ENCODE measurements at places on chromosomes 7 and 10.
A peak's percentile ranks its signal among the peaks of the same experiment; 100 is the strongest.

DNA sequence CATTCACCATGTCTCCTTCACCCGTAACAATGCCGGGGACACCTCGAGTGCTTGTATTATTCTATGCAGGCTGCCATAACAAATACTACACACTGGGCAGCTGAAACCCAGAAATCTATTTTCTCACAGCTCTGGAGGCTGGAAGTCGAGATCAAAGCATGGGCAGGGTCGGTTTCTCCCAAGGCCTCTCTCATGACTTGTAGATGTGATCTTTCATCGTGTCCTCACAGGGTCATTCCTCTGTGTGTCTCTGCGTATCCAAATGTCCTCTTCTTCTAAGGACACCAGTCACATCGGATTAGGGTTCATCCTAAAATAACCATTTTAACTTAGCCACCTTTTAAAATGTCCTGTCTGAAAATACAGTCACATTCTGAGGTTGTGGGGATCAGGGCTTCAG lies 303.5 kb downstream of the KLF6 start:
- no peak for DNase-seq

- DNase-seq: no peak
These were observed 27.6 kb downstream of the MKI67 start for GRCh38 chr10:128098631-128099030.

DNA sequence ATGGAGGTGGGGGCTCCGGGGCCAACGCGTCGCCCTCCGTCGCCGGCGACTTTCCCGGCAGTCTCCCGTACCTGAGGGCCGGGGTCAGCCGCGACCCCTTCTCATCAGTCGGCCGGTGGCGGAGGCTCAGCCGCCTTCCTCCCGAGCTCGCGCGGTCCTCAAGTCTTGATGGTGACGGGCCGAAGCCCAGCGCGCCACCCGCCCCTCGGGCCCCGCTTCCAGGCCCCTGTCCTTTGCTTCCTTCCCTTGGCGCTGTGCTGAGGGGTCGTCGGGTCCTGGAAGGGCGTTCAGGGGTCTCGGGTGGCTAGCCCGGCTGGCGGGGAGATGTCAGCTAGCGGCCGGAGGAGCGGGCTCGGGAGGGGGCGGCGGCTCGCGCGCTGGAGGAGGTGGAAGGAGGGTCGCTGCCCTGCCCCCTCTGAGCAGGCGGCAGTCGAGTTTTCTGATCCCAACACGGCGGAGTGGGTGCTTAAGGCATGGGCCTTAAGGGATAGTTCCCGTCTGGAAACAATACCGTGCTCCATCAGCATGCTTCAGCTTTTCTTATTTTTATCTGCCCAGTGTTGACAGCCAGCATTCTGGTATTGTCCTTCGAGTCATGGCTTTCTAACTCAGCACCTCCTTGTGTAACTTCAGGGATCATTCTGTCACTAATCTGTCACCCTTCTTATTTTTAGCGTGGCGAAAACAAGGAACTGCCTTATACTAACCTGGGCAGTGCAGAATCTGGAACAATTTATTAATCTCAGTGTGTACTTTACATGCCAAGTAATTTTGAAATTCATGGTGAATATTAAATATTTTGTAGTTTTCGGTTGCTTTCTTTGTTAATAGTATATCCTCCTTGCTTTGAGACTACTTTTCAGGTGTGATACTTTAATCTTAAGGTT lies 748 bp downstream of the PHTF2 start:
- peak; percentile 43 for DNase-seq

- DNase-seq: no peak
These were observed 41.6 kb downstream of the BICC1 start for GRCh38 chr10:58554316-58554715.

DNA sequence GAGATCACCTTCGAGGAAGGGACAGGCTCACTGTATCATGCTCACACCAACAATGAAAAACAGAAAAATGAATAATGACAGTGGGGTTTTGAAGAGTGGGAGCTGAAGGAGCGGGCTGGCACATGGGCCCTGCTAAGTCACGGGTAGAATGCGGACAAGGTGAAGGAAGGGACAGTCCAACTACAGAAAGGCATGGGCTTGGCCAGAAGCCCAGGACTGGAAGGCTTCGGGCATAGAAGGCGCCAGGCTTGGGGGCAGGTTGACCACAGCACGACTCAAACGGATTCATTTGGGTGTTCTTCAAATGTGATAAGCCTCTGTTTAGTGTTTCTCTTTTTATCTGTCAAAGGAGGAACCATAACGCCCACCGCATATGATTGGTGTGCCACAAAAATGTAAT lies 509.5 kb downstream of the CCSER2 start:
- no peak for DNase-seq

GRCh38 chr10:2680821-2681220 lies 386.5 kb upstream of the PFKP start:
- no peak for DNase-seq

DNA sequence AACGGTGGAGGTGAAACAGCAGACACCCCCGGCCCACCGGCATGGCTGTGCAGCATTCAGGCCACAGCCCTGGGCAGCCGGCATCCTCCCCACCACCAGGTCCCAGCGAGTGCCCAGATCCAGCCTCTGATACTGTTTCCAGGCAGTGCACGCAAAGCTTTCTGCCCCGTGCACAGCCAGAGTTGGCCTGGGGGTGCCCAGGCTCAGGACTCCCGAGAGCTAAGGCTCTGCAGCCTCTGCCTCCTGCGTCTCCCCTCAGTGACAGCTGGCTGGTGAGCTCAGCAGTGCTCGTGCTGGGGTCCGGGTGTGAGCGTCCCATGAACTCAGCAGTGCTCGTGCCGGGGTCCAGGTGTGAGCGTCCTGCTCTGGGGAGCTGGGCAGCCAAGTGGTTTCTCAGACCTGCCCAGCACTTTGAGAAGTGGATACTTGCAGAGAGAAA lies 65.4 kb downstream of the CFAP46 start:
- DNase-seq: no peak

- DNase-seq: no peak
These were observed 185.2 kb downstream of the HGF start for GRCh38 chr7:81584667-81585066.

DNA sequence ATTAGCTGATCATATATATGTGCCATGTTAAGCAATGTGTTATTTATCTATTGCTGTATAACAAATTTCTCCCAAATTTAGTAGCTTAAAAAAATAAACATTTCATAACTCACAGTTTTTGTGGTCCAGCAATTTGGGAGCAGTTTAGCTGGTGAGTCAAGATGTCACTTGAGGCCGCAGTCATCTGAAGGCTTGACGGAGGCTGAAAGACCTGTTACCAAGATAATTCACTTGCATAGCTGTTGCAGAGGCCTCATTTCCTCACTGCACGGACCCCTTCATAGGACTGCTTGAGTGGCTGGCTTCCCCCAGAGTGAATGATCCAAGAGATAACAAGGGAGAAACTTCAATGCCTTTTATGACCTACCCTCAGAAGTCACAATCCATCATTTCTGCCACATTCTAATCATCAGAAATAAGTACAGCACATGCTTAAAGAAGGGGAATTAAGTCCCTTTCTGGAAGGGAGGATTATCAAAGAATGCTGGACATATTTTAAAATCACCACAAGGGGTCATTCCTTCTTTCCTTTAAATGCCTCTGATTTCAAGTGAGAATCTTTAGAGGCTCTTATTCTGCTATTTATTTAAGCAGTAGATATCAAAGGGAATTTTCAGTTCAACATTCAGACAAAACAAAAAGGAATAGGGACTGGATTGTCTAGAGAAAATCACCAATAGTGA lies 10.5 kb upstream of the SRPK2 start:
- DNase-seq: no peak

DNA sequence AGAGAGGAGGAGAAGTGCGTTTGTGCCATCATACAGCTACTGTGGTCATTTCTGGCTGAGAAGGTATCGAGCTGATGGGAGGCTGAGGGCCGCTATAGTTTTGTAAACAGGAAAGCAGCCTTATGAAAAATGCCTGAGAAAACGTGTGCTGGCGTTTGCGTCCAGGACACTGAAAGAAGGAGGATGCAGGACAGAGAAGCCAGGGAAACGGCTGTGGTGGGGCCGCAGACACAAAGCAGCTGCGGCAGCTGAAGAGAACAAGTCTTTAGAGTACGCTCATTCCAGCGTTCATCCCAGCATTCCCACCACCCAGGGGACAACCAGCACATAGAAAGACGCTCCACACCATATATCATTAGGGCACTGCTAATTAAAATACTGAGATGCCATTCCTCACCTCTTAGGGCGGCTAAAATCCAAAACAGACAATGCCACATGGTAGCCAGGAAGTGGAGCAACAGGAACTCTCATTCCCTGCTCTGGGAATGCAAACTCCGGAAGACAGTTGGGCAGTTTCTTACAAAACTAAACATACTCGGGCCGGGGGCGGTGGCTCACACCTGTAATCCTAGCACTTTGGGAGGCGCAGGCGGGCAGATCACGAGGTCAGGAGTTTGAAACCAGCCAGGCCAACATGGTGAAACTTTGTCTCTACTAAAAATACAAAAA lies 18.4 kb downstream of the GNA12 start:
- no peak for DNase-seq

- DNase-seq: no peak
These were observed 9.4 kb downstream of the MDH2 start for GRCh38 chr7:76057103-76057812.

DNA sequence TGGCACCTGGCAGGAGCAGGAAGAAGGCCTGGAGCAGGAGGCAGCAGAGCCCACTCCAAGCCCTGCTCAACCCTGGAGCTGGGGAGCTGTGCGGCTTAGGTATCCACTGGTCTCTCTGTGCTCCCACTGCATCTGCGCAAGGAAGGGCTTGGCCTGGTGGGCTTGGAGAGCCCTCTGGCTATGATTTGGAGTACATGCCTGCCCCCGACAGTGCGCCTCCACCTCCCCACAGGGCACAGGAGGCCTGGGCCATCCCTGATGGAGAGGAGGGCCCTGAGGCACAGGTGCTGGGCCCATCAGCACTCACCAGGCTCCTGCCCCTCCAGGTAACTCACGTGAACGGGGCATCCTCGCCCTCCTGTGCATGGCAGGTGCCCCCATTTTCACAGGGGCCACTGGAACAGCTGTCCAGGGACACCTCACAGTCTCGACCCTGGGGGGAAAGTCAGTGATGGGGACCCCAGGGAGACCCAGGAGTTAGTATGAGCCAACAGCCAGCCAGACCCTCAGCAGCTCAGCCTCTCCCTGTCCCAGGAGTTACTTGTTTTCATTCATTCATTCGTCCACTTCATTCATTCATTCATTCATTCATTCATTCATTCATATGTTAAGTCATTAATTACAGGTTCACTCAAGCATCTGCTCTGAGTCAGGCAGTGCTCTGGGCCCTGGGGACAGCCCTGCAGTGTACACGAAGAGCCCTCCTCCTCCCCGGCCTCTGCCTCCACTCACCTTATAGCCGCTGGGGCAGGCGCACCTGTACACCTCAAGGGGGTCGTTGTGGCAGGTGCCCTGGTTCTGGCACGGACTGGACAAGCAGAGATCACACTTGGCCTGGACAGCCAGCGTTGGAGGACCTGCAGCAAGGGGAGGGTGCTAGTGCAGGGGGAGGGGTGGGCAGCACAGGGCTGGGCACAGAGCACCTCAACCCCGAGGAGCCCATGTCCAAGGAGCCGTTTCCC lies 167.2 kb downstream of the SLIT1 start:
- no peak for DNase-seq

DNA sequence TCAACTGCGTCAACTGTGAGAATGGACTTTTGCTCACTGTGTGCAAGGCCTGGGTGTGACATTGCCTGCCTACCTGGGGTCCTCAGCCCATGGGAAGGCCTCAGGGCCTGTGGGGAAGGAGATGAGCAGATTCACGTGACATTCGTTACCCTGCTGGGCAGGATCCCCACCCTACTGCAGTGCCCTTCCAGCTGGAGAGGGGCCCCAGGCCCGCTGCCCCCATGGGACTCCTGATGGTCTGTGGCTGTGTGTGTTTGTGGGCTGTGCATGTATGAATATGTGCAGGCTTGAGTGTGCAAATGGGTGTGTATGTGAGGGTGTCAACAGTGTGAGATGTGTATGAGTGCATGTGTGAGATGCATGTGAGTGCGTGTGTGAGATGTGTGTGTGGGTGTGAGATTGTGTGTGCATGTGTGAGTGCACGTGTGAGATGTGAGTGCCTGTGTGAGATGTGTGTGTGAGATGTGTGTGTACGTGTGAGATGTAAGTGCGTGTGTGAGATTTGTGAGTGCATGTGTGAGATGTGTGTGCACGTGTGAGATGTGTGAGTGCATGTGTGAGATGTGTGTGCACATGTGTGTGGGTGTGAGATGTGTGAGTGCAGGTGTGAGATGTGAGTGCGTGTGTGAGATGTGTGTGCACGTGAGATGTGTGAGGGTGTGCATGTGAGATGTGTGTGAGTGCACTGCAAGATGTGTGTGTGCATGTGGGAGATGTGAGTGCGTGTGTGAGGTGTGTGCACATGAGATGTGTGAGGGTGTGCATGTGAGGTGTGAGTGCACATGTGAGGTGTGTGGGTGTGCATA lies 29.7 kb downstream of the PPIF start:
- DNase-seq: no peak

DNA sequence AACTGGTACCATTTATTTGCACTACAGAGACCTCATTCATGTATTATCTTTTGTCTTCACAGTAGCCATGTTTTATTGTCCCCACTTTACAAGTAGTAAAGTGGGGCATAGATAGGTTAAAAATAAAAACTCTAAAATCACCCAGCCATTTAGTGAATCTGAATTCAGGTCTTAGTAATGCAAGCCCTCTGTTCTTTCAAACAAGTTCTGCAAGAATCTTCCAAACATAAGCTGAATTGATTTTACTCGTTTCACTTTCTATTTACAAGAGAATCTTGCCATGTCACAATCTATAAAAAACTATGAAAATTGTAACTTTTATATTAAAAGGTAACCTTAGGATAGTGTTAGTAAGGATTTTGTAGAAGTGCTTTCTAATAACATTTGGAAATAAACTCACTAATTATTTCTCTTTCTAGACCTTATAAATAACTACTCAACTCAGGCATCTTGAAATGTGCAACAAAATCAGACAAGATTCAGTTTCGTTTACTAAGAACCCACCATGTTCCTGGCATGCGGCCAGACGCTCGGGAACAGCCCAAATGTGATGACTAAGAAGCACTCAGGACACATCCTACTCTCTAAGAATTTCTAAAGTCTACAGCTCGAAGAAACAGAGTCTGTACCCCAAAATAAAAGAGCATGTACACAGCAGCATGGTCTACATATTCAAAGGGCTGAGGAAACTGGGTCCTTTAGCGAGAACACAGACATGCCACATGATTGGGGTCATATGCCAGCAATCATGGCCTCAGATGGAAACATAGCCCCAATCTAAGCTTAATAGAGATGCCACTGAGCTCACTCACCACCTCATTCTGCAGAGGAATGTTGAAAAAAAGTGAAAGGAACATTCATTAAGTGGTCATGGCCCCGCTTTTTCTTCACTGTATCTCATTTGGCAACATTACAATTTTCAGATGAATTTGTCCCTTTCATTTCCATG lies 167.6 kb downstream of the AMPH start:
- DNase-seq: peak; percentile 93

GRCh38 chr7:120171406-120171805 lies 101.6 kb upstream of the KCND2 start:
- no peak for DNase-seq

- DNase-seq: no peak
These were observed 21.0 kb upstream of the CH25H start for GRCh38 chr10:89228146-89228545.

Measured in activated CD4-positive, alpha-beta T cell treated with anti-CD3 and anti-CD28 coated beads for 36 hours (primary cell).